Bronchial epithelial cell (primary cell): ENCODE measurements at places on chromosomes 1 and 21.

DNA sequence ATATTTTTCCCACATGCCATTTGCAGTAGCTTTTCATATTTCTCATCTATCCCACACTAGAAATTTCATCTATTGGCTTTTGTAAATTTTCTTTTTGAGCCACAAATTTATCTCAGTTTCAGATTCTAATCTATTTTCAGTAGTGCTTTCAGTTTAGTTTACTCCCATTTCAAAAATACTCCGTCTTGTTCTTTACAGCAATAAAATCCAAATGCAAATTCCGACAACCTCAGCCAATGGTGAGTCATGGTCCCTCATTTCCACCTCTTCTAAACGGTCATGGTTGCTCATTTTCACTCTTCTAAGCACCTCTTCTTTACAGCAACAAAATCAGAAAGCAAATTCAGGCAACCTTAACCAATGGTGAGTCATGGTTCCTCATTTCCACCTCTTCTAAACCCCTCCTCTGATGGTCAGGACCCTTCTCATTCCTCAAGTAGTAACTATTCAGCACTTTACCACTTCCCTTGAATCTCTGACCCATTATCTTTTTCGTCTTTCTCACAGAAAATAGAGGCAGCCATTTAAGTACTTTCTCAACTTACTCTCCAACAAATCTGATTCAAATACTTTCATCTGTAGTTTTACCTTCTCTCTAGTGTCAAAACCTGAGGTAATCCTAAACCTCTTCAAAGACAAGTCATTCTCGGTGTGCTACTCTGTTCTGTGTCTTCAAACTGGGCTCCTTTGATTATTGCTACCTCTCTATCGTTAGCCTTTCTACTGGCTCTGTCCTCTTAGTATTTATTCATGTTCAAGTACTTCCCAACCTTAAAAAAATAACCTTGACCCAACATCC, 34.4 kb downstream of the C21orf91 start:
- peak; percentile 28 for DNase-seq

GRCh38 chr1:13593511-13594131, 10.0 kb downstream of the PDPN start:
- DNase-seq = peak; percentile 97

- no peak for DNase-seq
Measured at GRCh38 chr1:206727981-206728696, 42.4 kb upstream of the IL19 start.

GRCh38 chr1:32470991-32471694, 6.3 kb downstream of the ZBTB8B start:
- DNase-seq = no peak

DNA sequence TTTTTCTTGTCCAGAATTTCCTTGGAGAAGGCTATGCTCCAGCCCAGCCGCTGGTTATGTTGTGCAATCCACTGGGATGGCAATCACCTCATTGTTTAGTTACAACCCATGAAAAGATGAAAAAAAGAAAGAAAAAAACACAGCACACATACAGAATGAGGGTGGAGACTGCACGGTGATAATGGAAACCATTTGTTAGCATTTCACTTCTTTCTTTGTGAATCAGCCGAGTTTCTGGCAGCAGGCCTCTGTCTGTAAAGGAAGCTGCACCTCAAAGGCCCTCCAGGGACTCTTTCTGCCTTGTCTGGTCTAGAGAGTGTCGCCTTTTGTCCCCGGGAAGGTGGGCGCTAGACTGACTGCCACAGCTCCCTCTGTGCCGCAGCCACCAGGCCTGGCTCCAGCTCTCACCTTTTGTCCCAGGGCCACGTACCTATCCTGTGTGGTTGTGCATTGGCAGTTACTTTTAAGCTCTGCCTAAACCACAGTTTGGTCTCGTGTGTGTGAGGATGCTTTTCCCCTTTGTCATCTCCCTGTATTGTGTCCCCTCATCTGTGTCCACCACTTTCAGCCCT, 35.6 kb downstream of the NGF start:
- DNase-seq = peak; percentile 90

DNA sequence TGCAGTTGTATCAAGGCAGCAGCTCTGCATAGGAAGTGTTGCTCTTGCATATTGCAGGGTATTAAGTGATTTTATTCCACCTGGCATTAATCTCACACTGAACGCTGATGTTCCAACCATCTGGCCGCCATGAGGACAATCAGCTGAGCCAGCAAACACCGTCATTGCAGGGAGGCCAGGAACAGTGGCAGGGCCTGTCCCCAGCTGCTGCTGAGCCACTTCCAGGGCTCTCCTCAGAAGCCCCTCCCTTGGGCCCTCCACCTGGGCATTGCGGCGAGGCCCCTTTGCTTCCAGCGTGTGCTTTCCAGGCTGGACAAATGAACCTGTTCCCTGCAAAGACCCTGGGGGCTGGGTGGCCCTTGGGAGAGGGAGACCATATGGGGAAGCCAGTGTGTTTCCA, 171.6 kb upstream of the C1orf174 start:
- DNase-seq = no peak

GRCh38 chr1:2413495-2414296, 1.3 kb upstream of the PEX10 start:
- no peak for DNase-seq

DNA sequence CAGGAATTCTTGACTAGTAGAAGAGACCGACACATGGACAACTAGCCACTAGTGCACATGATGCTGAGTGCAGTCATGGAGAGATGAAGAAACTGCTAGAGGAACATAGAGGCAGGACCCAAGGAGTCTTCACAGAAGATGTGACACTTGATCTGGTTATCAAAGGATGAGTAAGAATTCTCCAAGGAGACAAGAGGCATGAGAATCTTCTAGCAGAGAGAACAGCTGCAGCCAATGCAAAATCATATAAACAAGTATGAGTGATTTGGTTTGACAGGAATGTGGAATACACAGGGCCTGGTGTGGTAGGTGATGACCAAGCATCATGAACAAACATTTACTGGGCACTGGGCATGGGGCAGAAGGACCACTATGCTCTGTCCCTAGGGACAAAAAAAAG, 140.9 kb upstream of the CTTNBP2NL start:
- no peak for DNase-seq

- peak; percentile 66 for DNase-seq
Measured at GRCh38 chr1:204971517-204972336, 71.3 kb upstream of the CNTN2 start.

GRCh38 chr1:167631936-167632614, 2.0 kb downstream of the RCSD1 start:
- no peak for DNase-seq

GRCh38 chr1:162701286-162701685, 69.0 kb downstream of the DDR2 start:
- DNase-seq = no peak

- no peak for DNase-seq
Measured at GRCh38 chr1:90550626-90551406, 166.3 kb downstream of the BARHL2 start.

GRCh38 chr1:65170511-65171142, 22.6 kb downstream of the AK4 start:
- peak; percentile 47 for DNase-seq

GRCh38 chr21:45811136-45811535, 167.6 kb downstream of the PCBP3 start:
- DNase-seq = no peak

GRCh38 chr1:190511554-190511953, 33.9 kb upstream of the BRINP3 start:
- DNase-seq = no peak

GRCh38 chr1:1573843-1574720, 581 bp downstream of the SSU72 start:
- peak; percentile 48 for DNase-seq

DNA sequence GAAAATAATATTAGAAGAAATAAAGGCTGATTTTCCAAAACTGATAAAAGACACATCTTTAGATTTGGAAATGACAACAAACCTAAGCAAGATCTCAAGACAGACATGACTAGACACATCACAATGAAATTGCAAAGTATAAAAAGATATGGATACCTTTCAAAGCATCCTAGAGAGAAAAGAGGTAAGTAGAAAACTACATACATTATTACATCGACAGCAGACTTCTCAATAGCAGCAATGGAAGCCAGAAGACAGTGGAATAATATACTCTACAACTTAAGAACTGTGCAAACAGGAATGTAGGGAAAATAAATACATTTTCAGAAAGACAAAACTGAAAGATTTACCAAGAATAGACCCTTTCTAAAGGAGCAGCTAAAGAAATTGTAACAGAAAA, 50.2 kb downstream of the DENND1B start:
- peak; percentile 13 for DNase-seq

DNA sequence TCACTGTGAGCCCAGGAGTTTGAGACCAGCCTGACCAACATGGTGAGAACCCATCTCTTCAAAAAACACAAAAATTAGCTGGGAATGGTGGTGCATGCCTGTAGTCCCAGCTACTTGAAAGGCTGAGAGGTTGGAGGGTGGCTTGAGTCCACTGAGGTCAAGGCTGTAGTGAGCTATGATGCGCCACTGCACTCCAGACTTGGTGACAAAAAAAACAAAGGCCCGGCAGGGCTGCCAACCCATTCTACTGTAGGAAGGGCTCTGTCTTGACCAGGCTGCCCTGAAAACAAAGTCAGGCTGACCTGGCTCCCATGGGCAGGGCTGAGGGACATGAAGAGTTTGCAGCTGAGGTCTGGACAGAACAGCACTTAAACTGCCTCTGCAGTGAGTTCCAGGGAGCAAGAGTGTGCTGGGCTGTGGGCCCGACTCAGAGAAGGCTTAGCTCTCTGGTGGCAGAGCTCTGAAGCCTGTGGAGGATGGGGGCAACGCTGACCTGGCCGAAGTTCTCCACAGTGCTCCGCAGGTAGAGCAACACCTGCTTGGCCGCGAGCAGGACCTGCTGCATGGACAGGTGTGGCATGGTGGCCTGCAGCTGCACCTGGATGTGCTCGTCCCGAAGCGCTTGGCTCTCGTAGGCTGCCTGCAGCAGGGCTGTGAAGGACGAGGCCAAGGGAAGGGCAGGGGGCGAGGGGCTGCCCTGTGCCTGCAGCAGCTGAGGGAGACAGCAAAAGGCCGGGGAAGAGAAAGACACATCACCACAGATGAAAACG, 42.4 kb downstream of the URB1 start:
- no peak for DNase-seq

GRCh38 chr1:75274920-75275506, 140.8 kb downstream of the LHX8 start:
- no peak for DNase-seq

- no peak for DNase-seq
Measured at GRCh38 chr1:230495891-230496385, 69.8 kb upstream of the PGBD5 start.

GRCh38 chr1:227557962-227558725, 5.2 kb upstream of the ZNF678 start:
- DNase-seq = no peak

- peak; percentile 19 for DNase-seq
Measured at GRCh38 chr1:159829822-159830465, 3.3 kb downstream of the SLAMF8 start.

DNA sequence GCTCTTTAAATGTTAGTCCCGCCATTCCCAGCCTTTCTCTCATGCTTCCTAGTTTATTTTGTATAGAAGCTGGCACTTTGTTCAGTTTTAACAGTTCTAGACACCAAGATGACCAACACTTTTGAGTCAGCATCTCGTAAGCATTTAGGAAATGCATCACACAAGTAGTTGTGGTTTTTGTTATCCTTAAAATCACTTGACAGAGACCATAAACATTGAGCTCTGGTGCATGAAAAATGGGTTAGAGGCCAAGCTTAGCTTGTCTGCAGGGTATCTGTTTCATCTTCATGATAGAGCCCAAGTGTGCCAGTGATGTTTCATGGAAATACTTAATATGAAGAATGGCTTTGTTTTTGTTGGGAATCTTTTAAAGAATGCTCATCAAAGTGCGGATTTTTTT, 159.7 kb downstream of the DISP1 start:
- peak; percentile 46 for DNase-seq

GRCh38 chr1:88433556-88433955, 250.5 kb upstream of the PKN2 start:
- peak; percentile 61 for DNase-seq

- DNase-seq = peak; percentile 71
Measured at GRCh38 chr1:179164494-179164893, 65.0 kb downstream of the ABL2 start.

DNA sequence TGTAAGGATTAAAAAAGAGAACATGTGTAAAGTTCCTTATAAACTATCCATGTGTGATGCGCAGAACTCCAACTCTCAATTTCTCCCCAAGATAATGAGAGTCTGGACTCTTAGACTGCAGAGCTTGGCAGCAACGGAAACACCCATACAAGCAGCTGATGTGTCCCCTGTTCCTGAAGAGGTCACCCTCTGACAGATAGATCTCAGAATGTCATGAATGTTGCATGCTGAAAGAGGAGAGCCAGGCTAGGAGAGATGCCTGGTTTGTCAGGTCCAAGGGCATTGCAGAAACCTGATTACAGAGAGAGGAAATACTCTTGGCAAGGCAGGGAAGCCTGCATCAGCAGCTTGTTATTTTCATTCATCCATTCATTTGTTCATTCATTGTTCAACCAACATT, 24.2 kb downstream of the MTARC1 start:
- no peak for DNase-seq

DNA sequence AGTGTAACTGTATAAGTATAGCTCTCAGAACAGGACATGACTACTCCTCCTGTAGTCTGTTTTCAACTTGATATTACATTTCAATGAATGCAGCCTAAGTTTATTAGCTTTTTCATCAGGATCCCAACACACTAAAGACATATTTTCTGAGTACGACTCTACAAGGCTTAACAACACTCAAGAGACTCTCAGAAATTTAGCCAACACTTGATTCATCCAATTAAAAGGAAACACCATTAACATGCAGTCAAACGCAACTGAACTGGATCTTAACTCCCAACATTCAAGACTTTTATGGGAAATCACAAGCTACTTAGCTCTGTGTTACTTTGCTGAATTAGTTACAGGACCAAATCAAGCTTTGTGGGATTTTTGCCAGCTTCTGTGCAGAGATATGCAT, 65.2 kb upstream of the SGIP1 start:
- DNase-seq = no peak

DNA sequence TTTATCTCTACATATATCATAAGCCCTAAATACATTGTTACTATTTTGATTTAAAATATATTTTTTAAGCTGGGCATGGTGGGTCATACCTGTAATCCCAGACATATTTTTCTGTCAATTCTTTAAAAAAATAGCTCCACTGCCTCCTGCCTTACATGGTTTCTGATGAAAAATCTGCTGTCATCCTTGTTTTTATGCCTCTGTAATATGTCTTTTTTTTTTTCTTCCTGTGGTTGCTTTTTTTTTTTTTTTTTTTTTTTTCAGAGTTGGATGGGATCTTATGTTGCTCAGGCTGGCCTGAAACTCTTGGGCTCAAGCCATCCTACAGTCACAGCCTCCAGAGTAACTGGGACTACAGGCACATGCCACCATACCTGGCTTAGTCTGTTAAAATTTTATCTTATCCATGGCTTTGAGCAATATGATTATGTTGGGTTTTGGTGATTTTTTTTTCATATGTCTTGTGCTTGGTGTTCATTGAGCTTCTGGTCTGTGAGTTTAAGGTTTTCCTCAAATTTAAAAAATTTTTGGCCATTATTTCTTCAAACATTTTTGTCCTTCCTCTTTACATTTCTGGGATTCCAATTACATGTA, 12.4 kb upstream of the EDARADD start:
- DNase-seq = no peak
